ENCODE measurements at places on chromosomes 3 and 15. TPM values are rescaled to one million over a fixed set of nuclear protein-coding genes. Genes with fewer than 3 reads are reported as not detected.

Gene PTX3
- 311 TPM for total RNA-seq

GRCh38 chr3:128054367-128054766, 2.1 kb downstream of the SEC61A1 start:
- DNase-seq, result peak; percentile 58

DNA sequence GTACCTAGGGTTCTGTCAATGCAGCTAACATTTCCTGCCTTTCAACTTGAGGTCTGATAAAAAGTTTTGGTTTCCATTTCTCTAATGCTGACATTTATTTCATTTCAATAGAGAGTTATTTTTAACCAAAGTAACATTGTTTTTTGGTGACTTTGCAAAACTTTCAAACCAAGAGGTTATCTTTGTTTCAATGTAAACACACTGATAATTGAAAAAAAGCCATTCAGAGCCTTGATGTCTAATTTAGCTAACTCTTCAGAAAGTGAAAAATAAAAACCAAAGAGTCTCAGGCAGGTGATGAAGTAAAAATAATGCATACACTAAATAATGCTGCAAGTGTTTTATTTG, 9.6 kb upstream of the TIPARP start:
- DNase-seq, result peak; percentile 17

DNA sequence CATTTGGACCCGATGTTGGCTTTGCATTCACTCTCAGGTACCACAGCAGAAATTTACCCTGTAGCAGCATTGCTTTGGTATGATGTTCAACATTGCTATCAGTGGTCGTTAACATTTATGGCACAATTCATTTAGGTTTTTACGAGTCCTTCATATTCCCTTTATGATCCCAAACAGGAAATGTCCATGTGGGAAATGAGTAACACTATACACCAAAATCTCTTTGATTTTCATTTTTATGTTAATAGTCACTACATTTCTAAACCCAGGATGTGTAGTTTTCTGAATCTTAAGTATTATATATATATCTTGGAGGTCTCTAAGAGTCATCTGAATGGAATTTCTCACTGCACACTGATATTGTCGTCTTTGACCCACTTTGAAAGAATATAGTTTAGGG, 78.5 kb upstream of the RBMS3 start:
- DNase-seq, result peak; percentile 42

- peak; percentile 18 for DNase-seq
Observed at GRCh38 chr3:12875857-12876836, 34.8 kb upstream of the RPL32 start.

Gene RYR3
- not detected for total RNA-seq

GRCh38 chr3:106339551-106339950, 470.7 kb upstream of the CBLB start:
- no peak for DNase-seq

GRCh38 chr15:38320181-38320580, 67.5 kb downstream of the SPRED1 start:
- DNase-seq, result no peak

DNA sequence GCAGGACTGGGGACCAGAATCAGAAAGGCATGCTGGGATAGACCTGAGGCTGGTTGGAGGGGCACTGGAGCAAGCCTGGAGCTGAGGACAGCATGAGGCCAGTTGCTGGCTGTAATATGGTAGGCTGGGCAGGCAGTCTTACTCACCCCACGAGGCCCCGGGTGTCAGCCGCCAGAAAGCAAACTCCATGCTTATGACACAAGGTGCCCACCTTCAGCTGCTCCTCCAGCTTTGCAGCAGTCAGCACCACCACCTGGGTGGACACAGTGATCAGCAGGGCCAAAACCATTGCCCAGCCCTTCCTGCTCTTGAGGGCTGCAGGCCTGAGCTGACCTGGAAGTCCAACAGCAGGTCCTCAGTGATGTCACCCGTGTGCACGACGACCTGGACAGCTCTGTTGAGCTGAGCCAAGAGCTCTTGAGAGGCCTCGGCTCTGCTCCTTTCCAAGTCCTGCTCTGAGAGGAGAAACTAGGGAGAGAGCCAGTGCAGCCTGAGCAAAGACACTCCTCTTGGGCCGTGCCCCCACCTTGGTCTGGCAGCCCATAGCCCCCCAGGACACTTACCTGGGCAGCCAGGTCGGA, 747 bp downstream of the UBA7 start:
- DNase-seq, result no peak

- DNase-seq, result no peak
Observed at GRCh38 chr3:126305427-126305826, 51.8 kb downstream of the KLF15 start.

DNA sequence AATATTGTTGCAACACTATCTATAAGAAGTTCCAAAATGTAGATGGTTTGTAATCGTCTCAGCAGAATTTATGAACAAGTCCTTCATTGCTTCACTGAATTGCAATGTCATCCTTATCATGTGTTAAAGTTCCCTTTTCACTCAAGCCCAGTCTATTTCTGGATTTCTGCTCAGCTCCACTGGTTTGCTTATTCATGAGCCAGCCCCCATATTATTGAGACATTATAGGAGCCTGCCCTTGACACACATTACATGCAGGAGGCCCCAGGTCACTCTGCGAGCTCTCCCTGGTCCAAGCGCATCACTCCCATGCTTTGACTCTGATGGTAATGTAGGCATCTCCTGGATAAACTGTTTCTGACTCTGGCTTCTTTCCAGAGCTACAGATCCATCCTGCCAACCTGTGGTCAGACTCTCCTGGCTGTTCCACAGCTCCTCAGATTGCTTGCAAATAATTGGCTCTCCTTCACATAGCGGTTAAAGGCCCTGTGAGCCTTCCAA, 56.9 kb downstream of the ABTB1 start:
- no peak for DNase-seq

DNA sequence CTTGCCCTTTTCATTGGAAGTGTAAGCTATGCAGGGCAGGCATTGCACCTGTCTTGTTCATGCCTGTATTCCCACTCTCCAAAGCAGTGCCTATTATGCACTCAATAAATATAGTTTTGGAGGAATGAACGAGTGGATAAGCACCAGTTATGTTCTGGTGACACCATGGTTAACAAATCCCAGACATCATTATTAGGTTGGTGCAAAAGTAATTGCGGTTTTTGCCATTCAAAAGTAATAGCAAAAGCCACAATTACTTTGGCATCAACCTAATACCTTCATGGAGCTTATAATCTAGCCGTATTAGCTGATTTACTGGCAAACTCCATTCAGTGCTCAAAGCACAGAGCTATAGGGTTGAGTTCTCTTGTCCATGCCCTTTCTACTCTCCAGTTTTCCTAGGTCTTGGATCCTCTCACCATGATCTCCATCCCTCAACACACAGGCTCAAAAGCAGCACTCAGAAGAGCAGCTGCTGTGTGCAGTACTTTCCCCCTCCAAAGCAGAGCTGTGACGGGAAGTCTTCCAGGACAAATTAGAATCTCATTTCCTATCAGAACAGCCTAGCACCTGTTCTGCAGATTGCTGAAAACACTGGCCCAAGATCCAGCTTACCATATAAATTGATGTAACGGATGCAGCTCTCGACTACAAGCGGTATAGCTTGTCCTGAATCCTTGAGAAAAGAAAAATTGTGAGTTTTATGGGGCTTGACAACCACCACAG, 63.2 kb upstream of the RAD18 start:
- no peak for DNase-seq

Gene NR2F2
- 25.0 TPM for total RNA-seq

- DNase-seq, result no peak
Observed at GRCh38 chr3:147299656-147300055, 106.7 kb downstream of the ZIC4 start.

GRCh38 chr15:99343881-99344551, 92.7 kb downstream of the LRRC28 start:
- peak; percentile 67 for DNase-seq

DNA sequence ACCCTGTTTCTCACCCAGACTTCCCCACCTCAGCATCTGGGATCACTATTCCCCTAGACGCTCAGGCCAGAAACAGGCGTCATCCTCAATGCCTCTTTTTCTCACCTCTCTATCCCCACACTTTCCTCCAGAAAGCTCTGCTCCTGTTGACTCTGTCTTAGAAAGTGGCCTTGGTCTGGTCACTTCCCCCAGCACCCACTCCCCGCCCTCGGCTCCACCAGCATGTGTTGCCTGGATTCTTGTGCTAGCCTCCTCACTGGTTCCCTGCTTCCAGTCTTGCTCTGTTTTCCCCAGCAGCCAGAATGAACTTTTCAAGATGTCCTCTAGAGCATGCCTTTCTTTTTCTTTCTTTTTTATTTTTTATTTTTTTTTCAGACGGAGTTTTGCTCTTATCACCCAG, 39.7 kb upstream of the ESYT3 start:
- no peak for DNase-seq

Gene RBP2
- total RNA-seq, result not detected

DNA sequence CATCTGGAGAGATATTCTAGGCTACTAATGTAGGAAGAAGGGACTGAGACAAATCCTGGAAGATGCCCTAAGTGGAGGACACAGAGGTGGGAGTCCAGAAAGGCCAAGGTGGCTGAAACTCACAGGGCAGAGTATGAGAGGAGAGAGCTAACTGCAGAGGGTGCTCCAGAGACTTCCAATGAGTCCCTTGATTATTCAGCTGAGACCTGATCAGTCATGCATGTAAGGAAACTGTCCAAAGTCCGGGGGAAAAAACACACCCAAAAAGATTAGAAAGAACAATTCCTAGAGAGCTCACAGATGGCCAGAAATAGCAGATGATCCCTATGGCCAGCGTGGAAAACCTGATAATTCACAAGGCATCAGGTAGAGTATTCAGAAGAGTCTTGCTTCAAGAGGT, 18.7 kb upstream of the FOXP1 start:
- no peak for DNase-seq

GRCh38 chr15:67755936-67756335, 69.4 kb upstream of the SKOR1 start:
- DNase-seq, result no peak

Gene CCDC80
- total RNA-seq, result 14.4 TPM

Gene SLC33A1
- total RNA-seq, result 10.9 TPM

GRCh38 chr15:49645941-49646340, 25.1 kb downstream of the DTWD1 start:
- DNase-seq, result no peak

- no peak for DNase-seq
Observed at GRCh38 chr3:42670670-42671069, 14.7 kb upstream of the KLHL40 start.

Gene PPP1R14D
- total RNA-seq, result not detected

GRCh38 chr15:98611808-98612207, 36.5 kb upstream of the IGF1R start:
- no peak for DNase-seq

Gene STAC
- 0.40 TPM for total RNA-seq

Gene MYEF2
- 5.9 TPM for total RNA-seq

GRCh38 chr15:76999996-77000395, 5.1 kb downstream of the PSTPIP1 start:
- DNase-seq, result no peak

- no peak for DNase-seq
Observed at GRCh38 chr3:24341668-24342067, 153.0 kb downstream of the THRB start.

- no peak for DNase-seq
Observed at GRCh38 chr3:157151151-157151550, 8.8 kb downstream of the CCNL1 start.

Gene CORO2B
- total RNA-seq, result 1.3 TPM

Gene COL6A5
- not detected for total RNA-seq
